ENCODE measurements at places on chromosomes 1 and 21. TPM values are rescaled to one million over a fixed set of nuclear protein-coding genes. Genes with fewer than 3 reads are reported as not detected.

DENND2C gene
- total RNA-seq, result 4.8 TPM

SMCP gene
- total RNA-seq, result not detected

FCRL6 gene
- 0.29 TPM for total RNA-seq

CDA gene
- total RNA-seq, result 5.0 TPM

CLDN17 gene
- total RNA-seq, result not detected

AMY1A gene
- not detected for total RNA-seq

CCDC27 gene
- not detected for total RNA-seq

WNT9A gene
- 3.3 TPM for total RNA-seq

GPR25 gene
- not detected for total RNA-seq

ARPC5 gene
- 118 TPM for total RNA-seq

C1QTNF12 gene
- 1.9 TPM for total RNA-seq

FCRL4 gene
- total RNA-seq, result not detected

ATP5IF1 gene
- total RNA-seq, result 85.3 TPM
